ENCODE measurements at places on chromosomes 11 and 22. TPM values are rescaled to one million over a fixed set of nuclear protein-coding genes. Genes with fewer than 3 reads are reported as not detected.

- DNase-seq: no peak
Measured at GRCh38 chr11:120057595-120058581, 80.0 kb downstream of the TRIM29 start.

Gene FSHB
- not detected for polyA plus RNA-seq

GRCh38 chr11:85276332-85276731, 350.8 kb downstream of the DLG2 start:
- DNase-seq: no peak

Gene OR5M10
- polyA plus RNA-seq: not detected

DNA sequence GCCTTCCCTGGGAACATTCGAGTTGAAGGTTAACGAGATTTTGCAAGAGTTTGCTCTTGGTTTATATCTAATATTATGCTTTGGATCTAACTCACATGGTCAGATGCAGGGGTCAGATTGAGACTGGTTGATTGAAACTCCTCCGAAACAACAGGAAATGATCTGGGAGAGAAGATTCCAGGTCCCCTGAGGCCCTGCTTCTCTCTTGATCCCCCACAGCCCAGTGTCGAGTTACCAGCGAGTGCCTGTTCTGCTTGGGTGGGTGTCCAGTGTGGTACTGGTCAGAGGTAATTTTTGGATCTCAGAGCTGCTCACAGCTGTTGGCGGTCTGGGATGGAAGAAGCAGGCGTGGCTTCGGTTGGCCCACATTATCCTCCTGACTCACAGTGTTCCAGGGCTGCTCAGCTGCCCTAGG, 9.2 kb downstream of the FBLN1 start:
- peak; percentile 17 for DNase-seq

Gene RFPL2
- not detected for polyA plus RNA-seq

Gene MPPED2
- polyA plus RNA-seq: 4.7 TPM

Gene APOA4
- polyA plus RNA-seq: not detected

GRCh38 chr11:17153757-17154156, 54.0 kb downstream of the PIK3C2A start:
- no peak for DNase-seq

Gene APIP
- 35.4 TPM for polyA plus RNA-seq

Gene DSCAML1
- polyA plus RNA-seq: 1.2 TPM

Gene CLCF1
- polyA plus RNA-seq: 15.3 TPM

DNA sequence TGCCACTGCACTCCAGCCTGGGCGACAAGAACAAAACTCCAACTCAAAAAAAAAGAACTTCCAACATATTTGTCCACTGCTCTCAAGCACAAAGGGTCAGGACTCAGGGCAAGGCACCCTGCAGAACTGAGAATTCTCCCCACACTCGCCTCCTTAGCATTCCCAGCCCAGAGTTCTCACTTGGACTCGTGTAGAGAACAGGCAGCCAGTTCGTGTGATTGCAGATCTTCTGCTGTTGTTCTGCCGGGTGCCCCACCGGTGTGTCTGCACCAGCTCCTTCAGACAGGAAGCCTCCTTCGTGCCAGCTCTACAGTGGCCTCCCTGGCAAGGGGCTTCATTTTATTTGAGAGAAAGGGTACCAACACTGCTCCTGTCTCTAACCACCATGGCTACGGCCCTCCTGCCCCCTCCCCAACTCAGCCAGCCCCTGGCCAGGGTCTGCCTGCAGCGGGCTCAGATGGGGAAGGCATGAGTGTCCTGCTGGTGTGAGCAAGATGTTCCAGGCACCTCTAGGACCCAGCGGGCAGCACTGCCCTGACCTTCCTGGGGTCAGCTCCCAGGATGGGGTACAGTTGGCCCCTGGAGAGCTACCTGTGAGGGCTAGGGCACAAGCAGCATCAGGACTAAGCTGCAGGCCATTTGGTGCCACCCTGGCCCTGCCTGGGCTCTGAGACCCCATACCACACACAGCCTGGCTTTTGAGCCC, 19.5 kb upstream of the SCGB1A1 start:
- no peak for DNase-seq

- DNase-seq: no peak
Measured at GRCh38 chr22:27134315-27134701, 476.9 kb downstream of the MIAT start.

- DNase-seq: no peak
Measured at GRCh38 chr11:43962383-43963278, 20.2 kb downstream of the C11orf96 start.

- no peak for DNase-seq
Measured at GRCh38 chr22:27150544-27150941, 493.2 kb downstream of the MIAT start.

- no peak for DNase-seq
Measured at GRCh38 chr22:27987557-27987956, 68.5 kb upstream of the PITPNB start.

DNA sequence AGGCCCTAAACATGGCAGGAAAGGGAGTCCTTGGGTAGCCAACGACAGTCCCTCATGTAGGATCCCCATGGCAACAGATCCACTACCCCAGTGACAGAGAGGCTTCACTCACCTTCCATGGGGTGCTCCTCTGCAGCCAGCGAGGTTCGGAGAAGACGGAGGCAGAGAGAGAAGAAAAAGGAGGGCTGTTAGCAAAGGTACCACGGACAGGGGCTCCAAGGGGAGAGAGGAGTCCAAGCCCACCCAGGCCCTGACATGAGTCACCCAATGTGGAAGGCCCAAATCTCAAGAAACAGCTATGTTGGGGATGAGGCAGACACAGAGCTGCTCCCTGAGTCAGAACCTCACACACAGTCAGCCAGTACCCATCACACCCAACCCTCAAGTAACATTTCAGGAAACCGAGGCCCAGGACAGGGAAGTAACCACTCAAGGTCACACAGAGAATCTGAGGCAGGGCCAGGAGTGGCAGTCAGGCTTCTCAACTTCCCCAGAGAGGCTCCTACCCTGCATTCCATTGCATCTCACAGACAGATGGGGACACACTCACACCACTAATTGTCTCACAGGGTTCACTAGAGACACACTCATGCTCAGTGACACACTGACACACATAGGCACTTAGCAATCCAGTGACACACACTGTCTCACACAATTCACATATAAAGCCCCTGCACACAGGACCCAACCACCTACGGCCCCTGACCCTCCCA, 25.2 kb downstream of the NRXN2 start:
- DNase-seq: no peak

DNA sequence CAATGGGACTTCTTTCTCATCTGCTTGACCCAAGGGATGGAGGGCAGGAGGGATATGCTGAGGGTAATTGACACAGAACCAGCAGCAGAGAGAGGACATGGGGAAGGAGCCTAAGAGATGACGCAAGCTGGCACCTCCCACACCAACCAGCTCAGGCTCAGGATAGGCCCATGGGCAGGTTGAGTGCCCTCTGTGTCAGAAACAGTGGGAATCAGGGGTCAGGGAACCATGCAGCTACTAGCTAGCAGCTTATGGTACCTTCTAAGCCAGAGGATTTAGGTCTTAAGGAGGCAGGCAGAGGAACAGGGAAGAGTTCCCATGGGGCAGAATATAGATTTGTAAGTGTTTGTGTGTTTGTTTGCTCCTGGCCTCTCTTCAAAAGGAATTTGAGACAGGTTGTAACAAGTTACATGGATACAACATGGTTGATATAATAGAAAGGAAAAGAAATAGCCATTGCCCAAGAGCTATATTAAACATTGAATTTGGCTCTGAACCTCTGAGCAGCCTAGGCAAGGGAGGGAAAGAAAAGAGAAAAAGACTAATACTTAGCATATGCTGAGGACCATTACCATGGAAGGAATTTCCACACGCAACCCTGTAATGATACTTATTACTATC, 39.9 kb upstream of the NAV2 start:
- DNase-seq: no peak

Data from left lung (tissue), 14 donors.